ENCODE measurements at places on chromosomes 12 and 14. TPM values are rescaled to one million over a fixed set of nuclear protein-coding genes. Genes with fewer than 3 reads are reported as not detected.

DNA sequence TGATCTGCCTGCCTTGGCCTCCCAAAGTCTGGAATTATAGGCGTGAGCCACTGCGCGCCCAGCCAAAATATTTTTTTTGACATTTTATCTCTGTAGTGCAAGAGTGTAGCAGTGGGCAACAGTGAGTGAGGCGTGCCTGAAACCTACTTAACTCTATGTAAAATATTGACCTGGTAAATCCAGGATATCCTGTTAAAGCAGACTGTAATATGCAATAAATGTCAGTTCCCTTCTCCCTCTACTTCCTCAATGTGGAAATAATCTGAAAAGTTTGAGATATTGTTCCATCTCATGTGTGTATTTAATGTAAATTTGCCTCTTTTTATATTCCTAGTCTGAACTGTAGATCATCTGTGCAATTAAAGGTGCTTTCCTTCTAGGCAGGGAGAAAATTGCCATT lies 9.5 kb upstream of the CDK17 start:
- no peak for DNase-seq

- DNase-seq: no peak
These were observed 263.2 kb downstream of the TRHDE start for GRCh38 chr12:72535212-72535990.

DNA sequence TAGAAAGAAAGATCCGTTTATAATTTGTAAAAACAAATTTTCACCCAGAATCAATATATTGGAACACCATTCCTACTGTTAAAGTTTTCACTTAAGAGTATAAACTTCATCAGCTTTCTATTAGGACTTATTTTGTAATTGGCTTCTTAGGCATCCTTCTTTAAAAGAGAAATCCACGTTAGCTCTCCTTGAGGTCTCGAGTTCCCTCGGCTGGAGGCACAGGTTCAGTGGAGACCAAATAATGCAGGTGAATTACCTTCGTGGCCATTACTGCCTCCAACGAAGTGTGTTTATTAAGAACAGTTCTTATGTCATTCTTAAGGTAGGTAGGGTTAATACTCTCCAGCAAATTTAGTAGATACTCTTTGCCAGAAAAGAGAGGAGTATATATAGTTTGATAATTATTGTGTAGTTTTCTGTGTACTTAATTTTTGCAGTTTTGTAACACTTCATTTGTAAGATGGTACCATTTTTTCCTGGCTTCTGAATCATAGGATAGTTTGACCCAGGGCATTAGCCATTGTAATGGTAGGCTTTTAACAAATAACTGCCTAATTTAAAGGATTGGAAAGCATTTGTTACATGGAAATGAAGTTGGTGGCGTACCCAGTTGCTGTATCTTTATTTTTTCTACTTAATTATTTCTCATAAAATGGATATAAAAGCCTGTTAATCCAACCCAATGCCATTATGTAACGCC lies 2.2 kb downstream of the CALM1 start:
- DNase-seq: no peak

The KRT78 gene
- total RNA-seq: not detected

GRCh38 chr12:34296143-34297041 lies 274.1 kb downstream of the ALG10 start:
- no peak for DNase-seq

DNA sequence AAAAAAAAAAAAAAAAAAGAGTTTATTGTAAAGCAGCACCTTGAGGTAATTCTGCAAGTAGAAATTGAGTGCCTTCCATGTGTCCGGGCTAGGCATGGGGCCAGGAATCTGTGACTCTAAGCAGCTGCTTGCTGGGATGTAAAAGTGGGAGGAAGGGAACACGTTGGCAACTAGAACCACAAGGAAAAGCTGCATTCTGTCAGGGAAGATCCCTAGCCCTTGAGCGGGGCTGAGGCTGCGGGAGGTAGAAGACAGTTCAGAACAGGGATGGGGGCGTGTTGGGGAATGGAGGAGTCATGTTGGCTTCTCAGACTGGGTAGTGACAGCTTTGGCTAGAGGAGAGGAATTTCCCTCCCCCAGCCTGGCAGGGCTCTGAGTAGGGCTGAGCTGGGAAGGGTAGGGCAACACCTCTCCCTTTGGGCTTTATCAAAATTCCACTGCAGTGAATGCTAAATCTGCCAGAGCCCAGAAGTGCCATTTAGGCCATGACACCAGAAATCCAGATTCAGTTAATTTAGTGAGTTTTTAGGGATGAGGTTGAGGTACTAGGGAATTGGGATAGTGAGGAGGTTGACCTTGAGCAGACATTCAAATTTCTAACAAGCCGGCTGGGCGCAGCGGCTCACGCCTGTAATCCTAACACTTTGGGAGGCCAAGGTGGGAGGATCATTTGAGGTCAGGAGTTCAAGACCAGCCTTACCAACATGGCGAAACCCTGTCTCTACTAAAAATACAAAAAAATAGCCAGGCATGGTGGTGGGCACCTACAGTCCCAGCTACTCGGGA lies 3.4 kb upstream of the TRAFD1 start:
- peak; percentile 80 for DNase-seq

The LAG3 gene
- total RNA-seq: 0.33 TPM

DNA sequence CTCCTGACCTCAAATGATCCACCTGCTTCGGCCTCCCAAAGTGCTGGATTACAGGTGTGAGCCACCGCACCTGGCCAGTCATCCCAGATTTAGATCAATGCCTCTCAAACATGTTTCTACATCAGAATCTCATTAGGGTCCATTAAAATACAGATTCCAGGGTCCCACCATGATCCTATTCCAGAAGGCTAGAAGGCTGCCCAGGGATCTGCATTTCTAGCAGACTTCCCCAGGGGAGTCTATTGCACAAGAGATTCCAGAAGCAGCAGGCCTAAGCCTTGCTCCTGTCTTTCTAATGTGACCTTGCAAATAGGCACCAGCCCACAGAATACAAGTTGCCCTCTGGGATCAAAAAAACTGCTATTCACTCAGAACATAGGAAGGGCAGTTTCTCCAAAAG lies 81.5 kb downstream of the SCARB1 start:
- DNase-seq: no peak

- no peak for DNase-seq
These were observed 223.5 kb upstream of the EEA1 start for GRCh38 chr12:93152617-93153016.

DNA sequence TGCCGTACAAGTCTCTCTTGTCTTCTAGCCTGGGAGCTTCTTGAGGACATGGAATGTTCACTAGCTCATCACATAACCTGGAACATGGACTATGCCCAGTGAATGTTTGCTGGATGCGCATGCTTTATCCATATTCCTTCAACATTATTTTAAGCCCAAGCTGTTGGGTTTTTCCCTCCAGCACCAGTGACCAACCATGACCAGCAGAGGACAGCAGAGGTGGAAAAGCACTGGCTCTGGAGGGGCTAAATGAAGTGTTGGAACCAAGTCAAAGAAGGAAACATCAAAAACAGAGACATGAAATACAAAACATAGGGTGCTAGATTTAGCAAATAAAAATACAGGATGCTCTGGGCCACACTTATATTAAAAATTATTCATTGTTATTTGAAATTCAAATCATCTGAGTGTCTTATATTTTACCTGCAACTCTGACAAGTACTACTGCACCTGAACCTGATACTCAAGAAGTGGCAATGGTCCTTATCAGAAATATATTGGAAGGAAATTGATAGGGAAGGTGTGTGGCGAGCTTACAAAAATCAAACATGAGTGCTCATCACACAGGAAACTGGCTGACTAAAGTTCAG lies 23.1 kb upstream of the HELB start:
- peak; percentile 19 for DNase-seq

DNA sequence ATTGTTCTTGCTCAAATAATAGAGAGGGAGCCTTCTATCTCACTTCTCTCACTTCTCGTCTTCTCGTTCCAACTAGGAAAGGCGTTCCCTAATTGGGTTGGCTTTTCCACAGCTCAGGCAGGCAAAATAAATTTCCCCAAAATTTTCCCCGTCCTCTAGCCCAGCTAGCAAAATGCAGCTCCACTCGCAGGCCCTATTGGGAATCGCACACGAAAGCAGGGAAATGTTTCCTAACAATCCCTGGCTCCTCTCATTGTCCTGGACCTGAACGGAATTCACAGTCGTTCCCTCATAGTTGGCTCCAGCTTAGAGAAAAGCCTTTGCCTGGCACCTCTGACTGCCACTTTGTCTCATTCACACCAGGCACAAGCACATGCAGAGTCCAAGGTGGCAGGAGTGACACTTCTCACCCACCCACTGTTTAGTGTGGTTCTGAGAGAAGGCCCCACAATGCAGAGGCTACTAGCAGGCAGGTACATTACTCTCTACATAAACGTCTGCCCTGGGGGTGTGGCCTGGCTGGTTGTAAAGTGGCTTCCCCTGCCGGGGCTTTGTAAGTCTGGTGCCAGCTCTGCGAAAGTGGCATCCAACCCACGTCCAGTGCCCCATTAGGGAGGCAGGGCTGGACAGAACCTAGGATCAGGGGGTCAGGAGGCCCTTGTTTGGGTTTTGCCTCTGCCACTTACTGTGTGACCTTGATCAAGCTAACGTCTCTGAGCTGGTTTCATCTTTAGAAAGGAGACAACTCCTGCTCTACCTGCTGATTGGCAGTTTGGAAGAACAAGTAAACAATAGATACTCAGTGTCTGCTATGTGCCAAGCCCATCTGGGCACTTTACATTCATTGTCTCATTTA lies 4.2 kb downstream of the SERPINA10 start:
- no peak for DNase-seq

DNA sequence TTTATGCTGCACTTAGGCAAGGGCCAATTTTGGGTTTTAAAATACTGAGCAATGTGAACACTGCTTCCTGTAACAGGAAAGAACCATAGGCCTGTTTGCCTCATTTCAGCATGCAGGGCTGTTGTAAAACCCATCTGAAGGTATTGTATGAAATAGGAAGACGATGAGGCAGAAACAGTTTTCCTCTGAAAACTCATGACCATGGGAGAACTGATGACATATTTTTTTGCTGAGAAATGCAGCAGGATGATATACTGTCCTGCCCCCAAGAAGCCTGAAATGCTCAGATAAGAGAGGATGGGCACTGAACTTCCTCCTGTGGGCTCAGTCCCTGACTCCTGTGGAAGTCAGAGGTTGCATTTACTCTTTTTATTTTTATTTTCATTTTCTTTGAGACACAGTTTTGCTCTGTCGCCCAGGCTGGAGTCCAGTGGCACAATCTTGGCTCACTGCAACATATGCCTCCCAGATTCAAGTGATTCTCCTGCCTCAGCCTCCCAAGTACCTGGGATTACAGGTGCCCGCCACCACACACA lies 17.4 kb downstream of the PYGL start:
- no peak for DNase-seq

The NEUROD4 gene
- not detected for total RNA-seq

GRCh38 chr12:66237505-66238175 lies 48.6 kb downstream of the IRAK3 start:
- DNase-seq: no peak

- peak; percentile 88 for DNase-seq
These were observed at the start of gene SLC8B1 for GRCh38 chr12:113334786-113335539. Gene SLC8B1 (minus strand): TSS chr12:113335109. CDS start chr12:113332878, 2,231 bp downstream.

- DNase-seq: no peak
These were observed 25.5 kb downstream of the TSPAN11 start for GRCh38 chr12:30952015-30952414.

- DNase-seq: no peak
These were observed 29.7 kb downstream of the PALS1 start for GRCh38 chr14:67270933-67271332.

The ATL1 gene
- 5.9 TPM for total RNA-seq

DNA sequence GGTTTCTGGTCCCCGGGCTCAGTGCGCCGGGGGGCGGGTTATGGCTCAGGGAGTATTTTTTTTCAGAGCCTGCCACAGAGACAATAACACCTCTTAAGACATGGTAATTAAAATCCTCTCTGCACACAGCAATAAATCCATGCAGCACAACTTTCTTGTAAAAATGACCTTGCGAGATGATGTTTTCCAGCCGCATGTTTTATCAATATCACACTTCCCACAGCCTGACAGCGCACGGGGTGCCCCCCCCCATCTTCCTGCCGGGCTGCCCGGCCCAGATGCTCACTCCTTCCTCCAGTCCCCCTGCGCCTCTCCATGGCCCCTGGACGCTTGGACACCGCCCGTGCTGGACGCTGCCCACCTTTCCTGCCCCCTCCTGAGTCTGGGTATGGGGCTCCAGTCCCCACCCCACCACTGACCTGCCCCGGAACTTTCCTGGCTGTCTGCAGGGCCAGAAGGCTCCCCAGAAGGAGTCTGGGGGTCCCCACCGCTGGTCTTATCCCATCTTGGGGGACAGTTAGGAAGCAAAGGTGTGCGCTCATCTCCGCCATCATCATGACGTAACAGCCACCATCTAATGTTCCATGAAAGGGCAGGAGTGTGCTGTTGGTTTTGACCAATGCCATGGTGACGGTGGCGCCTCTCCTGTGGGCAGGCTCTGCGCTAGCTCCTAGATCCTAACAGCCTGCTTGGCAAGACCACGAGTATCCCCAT lies 182.9 kb downstream of the KIF26A start:
- DNase-seq: no peak

GRCh38 chr12:116123451-116124258 lies 153.8 kb downstream of the MED13L start:
- peak; percentile 70 for DNase-seq

The KRT75 gene
- 1.1 TPM for total RNA-seq

- DNase-seq: no peak
These were observed 44.5 kb downstream of the MVK start for GRCh38 chr12:109618082-109618481.

DNA sequence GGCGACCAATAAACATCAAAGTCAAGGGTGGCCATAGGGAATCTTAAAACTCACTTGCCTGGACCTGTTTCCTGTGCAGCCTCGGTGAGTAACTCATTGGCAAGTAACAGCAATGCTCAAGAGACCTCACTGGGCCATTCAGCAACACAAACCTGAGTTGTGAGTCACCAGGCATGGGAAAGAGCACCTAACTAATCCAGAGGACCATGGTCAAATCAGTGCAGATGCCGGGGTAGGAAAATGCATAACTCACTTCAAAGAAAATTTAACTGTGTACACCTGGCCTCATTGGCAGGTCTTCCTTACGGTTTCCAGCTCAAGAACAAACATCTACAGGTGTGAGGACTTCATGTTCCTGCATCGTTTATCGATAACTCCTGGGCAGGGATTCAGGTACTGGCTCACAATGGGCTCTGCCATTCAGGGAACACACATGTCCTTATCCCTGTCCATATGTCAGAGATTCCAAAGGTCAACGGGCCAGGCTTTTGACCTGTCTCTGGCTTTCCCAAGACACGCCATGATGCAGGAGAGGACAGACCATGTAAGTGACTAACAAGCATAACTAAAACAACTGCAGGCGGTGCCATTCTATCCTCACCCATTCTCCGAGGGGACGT lies 211.8 kb downstream of the ANO2 start:
- peak; percentile 74 for DNase-seq

DNA sequence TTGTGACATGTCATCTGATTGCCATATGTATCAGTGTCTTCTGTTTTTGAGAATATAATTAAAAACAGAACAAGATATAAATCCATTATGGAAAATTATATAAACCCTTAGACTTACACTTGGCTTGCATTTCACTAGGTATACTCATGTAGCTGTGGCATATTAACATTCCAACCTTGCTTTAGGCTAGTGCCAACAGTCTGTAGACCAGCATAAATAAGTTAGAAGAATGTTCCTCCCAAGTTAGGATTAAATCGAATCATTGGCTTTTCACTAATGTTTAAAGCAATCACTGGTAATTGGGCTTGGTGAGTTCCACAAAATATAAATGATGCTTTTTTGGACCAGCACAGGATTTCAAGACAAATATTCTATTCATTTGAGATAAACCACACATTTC lies 103.0 kb downstream of the LIN7A start:
- DNase-seq: no peak

The EGLN3 gene
- 4.3 TPM for total RNA-seq

The GLIPR1L1 gene
- not detected for total RNA-seq

- DNase-seq: no peak
These were observed 240.6 kb downstream of the SLC25A21 start for GRCh38 chr14:36931791-36932190.

The SLC39A2 gene
- total RNA-seq: not detected
